ENCODE measurements at places on chromosomes 16 and 17.

DNA sequence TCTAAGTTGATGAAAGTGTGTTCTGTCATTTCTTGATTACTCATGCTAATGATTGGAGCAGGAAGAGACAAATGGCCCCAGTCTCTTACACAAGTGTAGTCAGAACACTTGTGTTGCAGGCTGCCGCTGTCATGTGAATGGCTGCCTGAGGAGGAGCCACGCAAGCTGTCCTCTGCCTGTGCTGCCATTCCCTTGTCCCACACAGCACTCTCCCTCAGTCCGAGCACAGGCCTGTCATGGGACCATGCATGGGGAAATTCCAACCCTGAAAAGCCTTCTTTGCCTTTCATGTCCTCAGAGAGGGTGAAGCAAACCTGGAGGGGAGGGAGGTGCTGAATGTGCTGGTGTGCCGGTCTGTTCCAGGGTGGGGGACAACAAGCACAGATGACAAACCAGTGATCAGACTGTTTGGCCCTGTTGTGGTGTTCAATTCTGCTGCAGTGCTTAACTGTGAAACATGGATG lies 109.4 kb downstream of the MRTFB start:
- no peak for DNase-seq

- no peak for DNase-seq
Measured at GRCh38 chr17:75612906-75613626, 20.2 kb upstream of the SMIM5 start.

DNA sequence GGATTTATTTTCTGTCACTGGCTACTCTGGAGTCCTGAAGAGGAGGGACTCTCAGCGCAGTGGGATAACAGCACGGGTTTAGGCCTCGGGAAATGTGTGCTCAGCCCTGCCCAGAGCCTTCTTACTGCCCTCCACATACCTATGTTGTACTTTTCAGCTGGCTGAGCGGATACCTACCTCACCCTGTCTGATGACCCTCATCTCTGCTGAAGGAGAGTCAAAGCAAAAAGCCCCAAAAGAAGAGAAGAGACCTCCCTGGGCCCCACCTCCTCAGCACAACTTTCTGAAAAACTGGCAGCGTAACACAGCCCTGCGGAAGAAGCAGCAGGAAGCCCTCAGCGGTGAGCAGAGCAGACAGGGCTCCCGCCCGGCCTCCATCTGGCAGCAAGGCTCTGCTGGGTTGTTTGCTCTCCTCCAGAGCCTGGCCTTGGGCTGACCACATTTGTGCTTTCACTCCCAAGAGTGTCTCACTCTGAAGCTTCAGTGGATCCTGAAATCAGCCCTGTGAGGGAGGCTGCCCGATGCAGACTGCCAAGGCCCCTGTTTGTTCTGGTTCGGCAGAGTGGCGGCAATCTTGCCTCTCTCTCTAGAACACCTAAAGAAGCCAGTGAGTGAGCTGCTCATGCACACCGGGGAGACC lies 10.3 kb downstream of the MYCBPAP start:
- no peak for DNase-seq

DNA sequence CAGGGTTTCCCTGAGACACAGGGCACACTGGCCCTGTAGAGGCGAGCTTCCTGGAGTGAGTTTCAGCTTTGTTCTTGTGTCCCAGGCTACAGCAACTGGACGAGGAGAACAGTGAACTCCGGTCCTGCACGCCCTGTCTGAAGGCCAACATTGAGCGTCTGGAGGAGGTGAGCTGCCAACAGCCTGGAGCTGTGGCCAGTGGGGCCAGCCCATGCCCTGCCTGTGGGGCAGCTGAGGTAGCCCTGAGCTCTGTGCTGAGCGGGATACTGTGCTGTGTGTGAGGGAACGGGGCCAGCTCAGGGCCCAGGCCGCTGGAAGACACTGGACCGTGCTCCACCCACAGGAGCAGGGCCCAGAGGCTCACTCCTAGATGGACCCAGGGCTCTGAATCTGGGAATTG lies 8.7 kb upstream of the CAPN15 start:
- DNase-seq: no peak

DNA sequence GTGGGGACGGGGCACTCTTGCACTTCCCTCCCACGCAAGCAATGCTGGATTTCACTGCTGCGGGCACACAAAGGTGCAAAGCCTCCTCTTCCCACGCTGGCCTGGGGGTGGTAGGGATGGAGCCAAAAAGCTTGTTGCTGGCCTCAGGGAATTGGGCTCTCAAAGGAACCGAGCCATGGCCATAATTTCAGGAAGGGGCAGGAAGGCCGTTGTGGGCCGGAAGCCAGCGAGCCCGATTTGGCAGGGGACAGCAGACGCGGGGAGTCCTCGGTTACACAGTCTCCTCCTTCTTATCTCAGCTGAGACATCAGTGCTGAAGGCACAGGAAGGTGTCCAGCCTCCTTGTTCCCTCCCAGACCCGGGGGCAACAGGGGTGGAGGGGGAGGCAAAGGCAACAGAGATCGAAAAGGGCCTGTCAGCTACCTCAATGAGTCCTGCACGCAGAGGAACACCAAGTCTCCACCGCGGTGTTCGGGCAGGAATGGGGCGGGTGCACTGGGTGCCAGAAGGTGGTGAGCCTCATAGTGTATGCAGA lies 59.5 kb downstream of the SLFN11 start:
- no peak for DNase-seq

- no peak for DNase-seq
Measured at GRCh38 chr16:2806286-2806685, 8.0 kb downstream of the PRSS41 start.

DNA sequence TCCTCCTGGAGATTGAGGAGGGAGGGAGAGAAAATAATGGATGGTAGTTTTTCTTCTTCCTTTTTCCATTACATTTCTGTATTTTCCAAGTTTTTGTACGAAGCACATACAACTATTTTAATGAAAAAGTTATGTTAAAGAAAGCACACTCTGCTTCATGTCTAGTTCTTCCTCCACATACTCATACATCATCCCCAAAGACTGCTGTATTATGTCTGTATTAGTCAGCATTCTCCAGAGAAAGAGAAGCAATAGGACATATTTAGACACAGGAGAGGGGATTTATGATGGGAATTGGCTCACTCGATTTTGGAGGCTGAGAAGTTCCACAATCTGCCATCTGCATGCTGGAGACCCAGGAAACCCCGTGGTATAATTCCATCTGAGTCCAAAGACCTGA lies 10.1 kb upstream of the ACSM2A start:
- DNase-seq: no peak

GRCh38 chr17:79577485-79578187 lies 33.2 kb downstream of the RBFOX3 start:
- DNase-seq: no peak

- DNase-seq: no peak
Measured at GRCh38 chr17:46733837-46734475, 84.5 kb downstream of the WNT3 start.

DNA sequence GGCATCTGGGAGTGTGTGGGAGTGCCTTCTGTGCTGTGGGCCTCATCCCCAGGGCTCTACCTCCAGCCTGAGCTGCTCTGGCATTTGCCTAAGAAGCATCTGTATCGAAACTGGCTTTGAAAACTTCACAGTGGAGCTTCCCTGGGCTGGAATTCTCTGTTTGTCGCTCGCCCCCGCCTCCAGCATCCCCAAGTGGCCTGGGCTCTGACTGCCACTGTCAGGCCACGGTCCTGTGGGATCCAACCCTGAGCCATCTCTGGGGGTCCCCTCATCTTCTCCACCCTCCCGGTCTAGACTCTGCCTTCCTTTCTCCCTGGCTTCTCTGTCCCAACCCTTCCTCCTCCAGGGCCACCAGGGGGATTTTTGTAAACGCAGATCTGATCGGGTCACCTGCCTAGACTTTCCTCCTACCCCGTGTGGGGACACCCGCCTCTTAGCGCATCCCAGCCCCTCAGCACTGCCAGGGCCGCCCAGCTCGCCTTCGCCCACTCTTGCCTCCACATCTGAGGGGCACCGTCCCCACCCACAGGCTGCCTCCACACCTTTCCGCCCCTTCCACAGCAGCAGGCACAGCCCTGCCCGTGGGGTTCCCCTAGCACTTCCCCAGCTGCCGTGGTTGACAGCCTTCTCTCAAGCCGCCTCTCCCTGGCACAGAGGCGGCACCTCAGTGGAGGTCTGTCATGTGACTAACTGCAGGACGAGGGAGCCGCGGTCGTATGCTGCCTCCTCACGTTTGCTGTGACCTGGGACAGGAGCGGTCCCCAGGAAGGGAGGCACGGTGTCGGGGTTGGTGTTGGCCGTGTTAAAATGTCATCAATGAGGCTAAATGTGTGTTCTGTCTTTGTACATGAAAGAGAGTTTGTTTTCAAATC lies 12.0 kb downstream of the TBC1D24 start:
- peak; percentile 62 for DNase-seq

GRCh38 chr17:75153780-75154194 lies 525 bp downstream of the JPT1 start:
- peak; percentile 8 for DNase-seq

DNA sequence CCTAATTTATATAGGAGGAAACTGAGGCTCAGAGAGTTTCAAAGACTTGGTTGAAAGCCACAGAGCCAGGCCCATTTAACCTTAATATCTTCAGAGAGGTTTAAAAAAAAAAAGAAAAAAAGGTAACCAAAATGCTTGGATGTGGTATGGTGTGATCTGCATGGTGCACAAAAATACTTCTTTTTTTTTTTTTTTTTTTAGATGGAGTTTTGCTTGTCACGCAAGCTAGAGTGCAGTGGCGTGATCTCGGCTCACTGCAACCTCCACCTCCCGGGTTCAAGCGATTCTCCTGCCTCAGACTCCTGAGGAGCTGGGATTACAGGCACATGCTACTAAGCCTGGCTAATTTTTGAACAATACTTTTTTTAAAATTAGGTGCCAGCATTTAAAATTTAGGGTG lies 101.8 kb downstream of the XYLT1 start:
- DNase-seq: no peak

DNA sequence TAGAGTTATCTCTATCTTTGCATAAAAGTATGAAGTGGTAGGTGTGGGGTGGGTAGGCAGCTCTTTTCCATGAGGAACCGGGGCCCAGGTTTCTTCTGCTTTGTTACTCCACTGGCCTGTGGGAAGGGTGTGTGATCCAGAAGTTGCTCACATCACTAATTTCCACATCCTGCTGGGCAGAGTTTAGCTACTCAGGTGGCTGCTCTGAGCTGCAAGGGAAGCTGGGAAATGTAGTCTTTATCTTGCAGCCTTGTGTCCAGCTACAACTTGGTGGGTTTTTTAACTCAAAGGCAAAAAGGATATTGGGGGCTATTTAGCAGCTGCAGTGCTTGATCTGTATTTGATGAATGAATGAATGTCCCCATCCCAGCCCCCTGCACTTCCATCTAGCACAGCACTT lies 335.3 kb downstream of the SNX29 start:
- DNase-seq: no peak

DNA sequence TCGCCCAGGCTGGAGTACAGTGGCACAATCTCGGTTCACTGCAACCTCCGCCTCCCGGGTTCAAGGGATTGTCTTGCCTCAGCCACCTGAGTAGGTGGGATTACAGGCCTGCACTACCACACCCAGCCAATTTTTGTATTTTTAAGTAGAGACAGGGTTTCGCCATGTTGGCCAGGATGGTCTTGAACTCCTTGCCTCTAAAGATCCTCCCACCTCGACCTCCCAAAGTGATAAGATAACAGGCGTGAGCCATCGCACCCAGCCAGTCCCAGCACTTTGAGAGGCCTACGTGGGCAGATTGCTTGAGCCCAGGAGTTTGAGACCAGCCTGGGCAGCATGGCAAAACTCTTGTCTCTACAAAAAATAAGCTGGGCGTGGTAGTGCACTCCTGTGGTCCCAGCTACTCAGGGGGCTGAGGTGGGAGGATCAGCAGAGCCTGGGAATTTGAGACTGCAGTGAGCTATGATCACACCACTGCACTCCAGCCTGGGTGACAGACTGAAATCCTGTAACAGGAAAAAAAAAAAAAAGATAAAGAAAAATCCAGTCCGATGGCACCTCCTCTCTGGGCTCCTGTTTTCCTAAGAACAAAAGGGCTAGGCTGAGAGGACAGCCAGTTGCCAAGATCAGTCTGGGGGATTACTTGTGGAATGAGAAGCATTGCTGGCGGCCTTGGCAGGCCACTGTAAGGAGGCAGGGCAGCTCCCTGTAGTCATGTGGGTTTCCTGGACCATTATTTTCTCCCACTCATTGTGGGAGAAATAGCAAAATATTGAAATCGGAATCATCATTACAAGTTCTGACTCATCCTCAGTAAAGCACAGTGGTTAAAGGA lies 3.0 kb upstream of the PIPOX start:
- DNase-seq: no peak

- no peak for DNase-seq
Measured at GRCh38 chr17:81983639-81984373, 6.4 kb downstream of the ASPSCR1 start.

DNA sequence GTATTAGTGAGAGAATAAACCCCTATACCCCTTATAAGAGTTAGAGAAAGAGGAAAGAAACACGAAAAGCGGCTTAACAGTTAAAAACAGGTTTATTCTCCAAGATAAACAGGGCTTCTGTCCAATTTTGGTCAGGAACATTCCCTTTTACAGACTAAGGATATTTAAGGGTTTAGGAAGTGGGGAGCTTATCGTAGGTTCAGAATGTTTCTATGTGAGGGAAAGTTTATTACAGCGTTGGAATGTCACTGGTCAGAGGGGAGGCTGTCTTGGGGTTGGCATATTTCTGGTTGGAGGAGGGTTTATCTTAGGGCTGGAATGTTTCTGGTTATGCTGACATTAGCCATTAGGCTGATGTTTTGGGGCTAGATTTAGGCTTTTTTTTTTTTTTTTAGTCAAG lies 34.1 kb upstream of the WWOX start:
- DNase-seq: no peak

GRCh38 chr16:86576591-86577313 lies 1.6 kb upstream of the FOXL1 start:
- DNase-seq: no peak

DNA sequence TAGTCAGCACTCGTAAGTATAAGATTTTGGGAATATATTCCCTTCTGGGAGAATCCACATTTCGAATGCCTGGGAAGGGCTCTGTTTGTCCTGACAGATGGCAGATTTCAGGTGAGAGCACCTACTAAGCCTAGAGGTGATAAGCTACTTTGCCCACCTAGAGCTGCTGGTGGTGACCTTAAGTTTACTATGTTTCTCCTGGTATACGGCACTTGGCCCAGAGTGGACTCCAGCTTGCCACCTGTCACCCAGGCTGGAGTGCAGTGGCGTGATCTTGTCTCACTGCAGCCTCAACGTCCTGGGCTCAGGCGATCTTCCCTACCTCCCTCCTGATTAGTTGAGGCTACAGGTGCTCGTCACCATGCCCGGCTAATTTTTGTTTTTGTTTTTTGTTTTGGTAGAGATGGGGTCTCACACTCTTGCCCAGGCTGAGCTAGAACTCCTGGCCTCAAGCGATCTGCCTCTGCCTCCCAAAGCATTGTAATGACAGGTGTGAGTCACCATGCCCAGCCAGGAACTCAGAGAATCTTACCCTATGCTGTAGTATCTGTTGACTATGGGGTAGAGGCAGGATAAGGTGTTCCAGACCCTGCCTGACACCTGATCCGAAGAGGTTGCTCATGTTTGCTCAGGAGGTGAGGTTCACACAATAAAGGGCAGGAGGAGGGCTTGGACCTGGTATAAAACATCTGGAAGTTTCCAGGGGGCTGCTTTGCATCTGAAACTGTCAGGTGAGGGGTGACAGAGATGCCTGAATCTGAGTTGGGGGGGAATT lies at the start of gene ZG16:
Gene ZG16 (plus strand): TSS at position 681 of the 775 bp plus-strand sequence. CDS start 1,011 bp downstream, outside the sequence.
- DNase-seq: no peak
